Panc1 (cell line): ENCODE measurements at places on chromosomes 6 and 20.

DNA sequence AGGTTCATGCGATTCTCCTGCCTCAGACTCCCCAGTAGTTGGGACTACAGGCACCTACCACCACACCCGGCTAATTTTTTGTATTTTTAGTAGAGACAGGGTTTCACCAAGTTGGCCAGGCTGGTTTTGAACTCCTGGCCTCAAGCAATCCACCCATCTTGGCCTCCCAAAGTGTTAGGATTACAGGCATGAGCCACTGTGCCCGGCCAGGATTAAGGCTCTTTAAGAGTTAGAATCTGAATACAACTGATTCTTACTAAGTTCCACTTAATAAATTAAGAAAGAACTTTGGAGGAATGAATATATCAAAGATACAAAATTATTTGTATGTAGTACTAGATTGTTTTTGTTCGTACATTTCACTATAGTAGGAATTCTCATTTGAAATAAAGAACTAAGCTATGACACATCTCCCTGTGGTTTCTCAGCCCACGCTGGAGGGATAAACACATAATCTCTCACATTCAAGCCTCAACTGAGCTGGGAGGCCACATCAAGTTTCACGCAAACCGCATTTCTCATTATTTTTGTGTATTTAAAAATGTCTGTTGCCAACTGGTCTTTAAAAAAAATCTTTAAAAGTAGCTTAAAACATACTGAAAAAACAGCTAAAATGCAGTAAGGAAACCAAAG lies 34.2 kb downstream of the DTNBP1 start:
- no peak for DNase-seq

GRCh38 chr20:20019123-20019522 lies 2.0 kb downstream of the NAA20 start:
- no peak for DNase-seq

DNA sequence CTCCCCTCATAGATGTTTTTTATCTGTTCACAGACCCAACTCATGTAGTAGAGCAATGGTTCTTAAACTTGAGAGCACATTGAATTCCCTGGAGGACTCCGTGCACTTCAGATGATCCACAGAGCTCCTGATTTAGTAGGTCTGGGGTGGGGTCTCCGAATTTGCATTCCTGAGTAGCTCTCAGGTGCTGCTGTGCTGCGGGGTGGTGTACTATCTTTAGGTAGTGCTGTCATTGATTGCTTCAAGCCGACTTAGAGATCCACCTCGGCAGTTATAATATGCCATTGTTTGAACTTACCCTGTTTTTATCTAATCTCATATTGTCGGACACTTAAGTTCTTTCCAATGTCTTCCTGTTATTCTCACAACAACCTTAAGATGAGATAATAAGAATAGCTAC lies 45.0 kb downstream of the BMP2 start:
- DNase-seq = no peak

DNA sequence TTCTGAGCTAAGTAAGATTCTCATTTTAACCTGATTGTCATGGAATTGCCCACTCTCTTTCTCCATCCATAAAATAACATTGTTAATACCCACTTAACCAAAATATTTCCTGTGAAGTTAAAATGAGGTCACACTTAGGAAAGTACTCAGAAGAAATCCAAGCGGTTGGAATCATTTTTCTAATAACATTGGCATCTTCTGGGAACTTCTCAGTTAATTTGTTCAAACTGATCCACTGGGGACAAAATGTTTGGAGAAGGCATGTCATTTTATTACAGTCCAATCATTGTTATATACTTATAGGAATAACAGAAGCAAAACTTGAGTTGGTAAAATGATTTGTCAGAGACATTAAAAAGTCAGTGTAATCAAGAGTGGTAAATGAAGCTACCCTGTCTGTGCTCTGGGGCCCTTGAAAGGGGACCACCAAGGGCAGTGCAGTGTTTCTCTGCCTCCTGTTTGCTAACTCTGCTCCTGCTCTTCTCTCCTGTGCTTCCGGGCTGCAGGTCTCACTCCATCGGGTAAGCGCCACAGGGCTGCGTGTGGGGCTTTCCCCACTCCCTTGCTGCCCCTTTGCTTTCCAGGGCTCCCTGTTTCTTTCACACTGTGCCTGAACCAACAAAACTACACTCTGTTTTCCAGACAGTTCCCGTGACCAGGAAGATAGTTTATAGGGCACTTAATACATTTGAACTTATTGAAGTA lies 50.1 kb downstream of the HDDC2 start:
- no peak for DNase-seq

DNA sequence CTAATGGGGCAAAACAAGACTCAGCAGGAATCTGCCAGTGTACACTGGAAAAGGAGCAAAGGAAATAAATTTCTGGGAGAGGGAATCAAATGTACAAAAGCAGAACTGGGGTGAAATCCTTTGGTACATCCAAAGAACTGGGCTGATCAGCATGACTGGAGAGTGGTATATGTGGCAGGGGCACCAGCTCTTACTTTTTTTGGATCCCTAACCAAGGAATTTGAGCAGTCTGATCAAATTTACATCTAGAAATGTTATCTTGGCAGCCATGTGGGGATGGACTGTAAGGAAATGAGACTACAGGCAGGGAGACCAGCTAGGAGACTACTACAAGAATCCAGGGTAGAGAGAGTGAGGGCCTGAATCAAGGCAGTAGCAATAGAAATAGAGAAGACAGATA lies 1.2 kb upstream of the ZSCAN31 start:
- no peak for DNase-seq

DNA sequence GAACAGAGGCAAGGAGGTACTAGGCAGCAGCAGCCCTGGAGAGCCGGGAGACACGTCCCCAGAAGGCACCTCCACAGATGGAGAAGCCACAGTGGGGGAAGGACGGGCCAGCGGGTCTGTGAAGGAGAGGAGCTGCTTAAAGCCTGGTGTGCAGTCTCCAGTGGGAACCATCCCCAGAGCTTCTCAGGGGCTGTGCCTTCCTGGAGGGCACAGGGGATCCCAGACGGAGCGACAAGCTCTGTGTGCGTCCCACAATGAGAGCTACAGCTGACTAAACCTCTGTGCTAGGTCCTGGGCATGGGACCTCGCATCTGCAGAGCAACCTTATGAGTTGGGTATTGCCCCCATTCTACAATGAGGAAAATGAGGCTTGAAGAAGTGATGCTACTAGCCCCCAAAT lies 50.7 kb downstream of the EZR start:
- DNase-seq = no peak

GRCh38 chr6:170407200-170407599 lies 100.6 kb downstream of the FAM120B start:
- DNase-seq = no peak

DNA sequence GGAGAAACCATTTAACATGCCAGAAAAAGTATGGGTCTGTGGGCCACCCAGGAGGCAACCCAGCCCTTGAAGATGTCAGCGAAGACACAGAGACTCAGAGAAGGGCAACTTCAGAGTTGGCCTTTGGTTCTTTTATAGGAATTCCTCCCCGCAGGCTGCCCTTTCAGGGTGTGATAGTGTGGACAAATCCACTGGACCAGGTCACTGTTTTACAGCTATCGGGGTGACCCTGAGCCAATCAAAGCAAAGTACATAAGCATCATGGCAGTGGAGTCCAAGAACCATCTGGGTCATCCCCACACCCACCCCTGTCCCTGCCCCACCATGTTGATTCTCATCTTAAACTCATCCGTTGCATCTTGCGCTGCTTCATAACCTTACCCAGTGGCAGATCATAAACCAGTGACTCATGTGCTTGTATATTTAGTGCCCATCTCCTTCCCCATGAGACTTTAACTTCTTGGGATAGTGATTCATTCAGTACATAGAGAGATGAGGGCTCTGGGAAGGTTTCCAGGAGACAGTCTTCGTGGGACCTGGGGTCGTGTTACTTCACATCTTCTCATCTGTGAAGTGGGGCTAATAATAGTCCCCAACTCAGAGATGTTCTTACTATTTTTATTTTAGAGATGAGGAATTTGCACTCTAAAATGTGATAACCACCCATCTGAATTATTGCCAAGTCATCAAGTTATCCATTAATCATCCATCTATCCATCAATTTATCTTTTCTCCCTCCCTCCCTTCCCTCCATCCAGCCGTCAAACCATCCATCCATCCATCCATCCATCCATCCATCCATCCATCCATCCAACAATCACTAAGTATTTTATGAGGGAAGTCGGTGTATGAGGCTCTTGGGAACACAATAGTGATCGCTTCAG lies 51.0 kb downstream of the EDN3 start:
- peak; percentile 33 for DNase-seq

DNA sequence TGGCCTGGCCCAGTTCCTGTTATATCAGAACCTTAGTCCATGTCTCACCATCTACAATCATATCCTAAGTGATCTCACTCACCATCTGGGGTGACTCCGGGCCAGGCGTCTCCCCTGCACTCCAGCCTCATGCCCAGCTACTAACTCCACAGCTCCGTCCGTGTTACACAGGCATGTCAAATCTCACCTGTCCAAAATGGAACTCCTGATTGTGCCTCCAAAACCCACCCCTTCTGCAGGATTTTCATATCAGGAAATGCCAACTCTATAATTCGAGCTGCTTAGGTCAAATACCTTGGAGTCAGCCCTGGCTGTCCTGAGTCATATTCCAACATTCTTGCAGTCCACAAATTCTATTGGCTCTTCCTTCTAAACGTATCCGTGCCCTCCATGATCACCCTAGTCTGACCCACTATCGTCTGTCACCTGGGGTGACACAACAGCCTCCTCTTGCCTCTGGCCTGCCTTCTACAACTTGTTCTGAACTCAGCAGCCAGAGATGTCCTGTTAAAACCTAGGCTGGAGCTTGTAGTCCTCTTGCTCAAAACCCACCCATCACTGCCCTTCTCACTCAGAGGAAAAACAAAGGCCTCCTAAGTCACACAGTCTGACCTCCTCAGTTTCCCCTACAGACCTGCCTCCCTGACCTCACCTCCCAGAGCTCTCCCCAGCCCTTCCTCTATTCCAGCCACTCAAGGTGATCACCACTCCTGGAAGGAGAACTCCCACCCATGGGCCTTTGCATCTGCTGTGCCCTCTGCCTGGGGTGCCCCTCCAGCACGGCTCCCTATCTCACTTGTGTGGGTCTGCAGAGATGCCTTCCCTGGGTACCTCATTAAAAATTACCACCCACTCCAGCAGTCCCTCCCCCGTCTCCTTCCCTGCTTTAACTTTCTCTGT lies 85.3 kb upstream of the SIRPA start:
- DNase-seq = no peak

GRCh38 chr6:151763303-151763702 lies 44.2 kb upstream of the ESR1 start:
- no peak for DNase-seq

GRCh38 chr20:62668441-62669027 lies 26.2 kb downstream of the SLCO4A1 start:
- peak; percentile 30 for DNase-seq

DNA sequence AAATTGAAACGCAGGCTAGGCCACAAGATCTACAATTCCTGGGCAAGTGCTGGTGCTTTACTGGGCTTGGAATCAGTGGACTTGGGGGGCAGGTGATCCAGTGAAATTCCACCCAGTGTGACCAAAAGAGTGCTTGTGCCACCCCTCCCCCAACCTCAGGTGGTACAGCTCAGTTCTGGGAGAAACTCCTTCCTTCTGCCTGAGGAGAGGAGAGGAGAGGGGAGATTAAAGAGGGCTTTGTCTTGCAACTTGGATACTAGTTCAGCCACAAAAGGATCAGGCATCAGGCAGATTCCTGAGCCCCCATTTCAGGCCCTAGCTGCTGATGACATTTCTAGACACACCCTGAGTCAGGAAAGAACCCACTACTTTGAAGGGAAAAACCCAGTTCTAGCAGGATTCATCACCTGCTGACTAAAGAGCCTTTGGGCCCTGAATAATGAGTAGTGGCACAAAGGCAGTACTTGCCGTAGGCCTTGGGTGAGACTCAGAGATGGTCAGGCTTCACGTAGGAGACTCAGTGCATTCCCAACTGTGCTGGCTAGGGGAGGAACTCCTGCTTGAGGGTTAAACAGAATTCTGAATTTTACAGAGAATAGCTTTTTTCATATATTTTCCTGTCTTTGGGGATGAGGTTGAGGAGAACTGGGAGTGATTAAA lies 446.7 kb downstream of the BMP2 start:
- no peak for DNase-seq

DNA sequence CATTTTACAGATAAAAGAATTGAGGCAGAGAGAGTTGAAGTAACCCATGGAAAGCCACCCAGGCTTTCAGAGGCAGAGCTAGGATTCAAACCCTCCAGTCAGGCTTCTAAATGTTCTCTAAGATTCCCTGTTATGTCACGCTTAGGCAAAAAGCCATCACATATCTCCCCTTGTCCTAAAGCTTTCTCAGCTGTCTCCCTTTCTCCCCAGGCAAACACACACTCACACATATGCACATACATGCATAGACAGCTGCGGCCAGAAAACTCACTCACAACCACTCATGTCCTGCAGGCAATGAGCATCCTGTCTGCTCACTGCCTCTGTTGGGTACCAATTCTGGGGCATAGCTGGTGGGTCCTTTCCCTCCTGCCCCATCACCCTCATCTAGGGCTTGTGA lies 595.9 kb upstream of the CHD6 start:
- DNase-seq = no peak

DNA sequence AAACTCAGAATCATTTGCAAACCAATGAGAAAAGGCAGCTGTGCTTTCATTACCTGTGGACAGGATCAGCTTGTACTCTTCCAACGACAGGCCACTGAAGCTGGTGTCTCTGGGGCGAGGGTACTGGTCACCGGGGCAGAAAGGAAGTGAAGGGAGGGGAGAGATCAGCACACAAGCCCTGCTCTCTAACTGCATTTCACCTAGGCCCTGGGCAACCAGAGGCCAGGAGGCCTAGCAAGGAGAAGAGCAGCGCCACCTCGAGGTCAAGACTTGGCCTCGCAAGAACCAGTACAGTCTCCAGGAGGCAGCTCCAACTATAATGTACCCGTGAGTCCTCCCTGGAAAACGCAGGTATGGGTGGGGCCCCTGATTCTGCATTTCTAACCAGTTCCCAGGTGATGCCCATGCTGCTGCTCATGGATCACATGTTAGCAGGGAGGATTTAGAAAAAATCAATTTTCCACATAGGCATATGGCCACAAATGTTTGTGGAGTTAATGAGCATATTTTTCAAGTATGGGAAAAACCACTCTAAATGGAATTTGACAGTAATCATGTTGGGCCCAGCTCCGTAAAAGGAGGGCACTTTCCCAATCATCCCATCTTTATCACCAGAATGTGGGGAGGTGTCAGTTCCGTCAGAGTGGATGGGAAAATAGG lies 11.0 kb downstream of the UQCC2 start:
- DNase-seq = peak; percentile 61

- DNase-seq = no peak
Measured at GRCh38 chr6:144969602-144970272, 684.6 kb downstream of the UTRN start.
